Myocyte (in vitro differentiated cells): ENCODE measurements at places on chromosomes 11 and 22.

DNA sequence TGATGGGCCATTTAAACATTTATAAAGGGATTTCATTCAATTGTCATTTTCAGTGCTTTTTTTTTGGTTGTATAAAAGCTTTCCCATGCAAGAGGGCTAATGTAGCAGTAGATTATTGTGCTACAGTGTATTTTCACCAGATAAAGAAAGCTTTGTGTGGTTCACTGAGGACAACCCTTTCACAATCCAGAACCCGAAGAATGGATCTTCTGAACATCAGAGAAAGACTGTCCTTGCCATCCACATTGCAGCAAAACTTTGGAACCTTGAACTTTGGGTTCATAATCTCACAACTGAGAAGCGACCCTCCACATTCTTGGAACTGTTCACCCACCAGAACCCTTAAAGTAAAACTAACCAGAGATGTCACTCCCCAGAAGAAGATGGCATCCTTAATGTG lies 9.3 kb downstream of the APOBEC3H start:
- DNase-seq = no peak

- DNase-seq = no peak
Measured at GRCh38 chr22:36964106-36964505, 50.7 kb downstream of the CSF2RB start.

GRCh38 chr11:4684631-4685285 lies 12.9 kb downstream of the OR51E2 start:
- no peak for DNase-seq

DNA sequence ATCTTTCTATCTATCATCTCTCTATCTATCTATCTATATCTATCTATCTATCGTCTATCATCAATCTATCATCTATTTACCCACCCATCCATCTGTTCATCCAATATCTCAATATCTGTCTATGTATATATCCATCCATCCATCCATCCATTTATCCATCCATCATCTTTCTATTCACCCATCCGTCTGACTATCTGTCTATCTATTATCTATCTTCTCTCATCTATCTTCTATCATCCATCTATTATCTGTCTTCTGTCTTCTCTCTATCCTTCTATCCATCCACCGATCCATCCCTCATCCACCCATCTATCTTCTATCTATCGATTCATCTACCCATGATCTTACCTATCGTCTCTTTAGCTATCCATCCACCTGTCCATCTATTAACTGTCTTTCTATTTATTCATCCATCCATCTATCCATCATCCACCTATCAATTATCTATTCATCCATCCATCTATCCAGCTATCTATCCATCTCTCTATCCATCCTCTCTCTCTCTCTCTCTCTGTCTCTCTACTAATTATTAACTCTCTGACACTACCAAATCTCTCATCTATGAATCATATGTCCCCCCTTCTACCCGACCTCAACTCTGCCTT lies 89.1 kb downstream of the DHCR7 start:
- no peak for DNase-seq

- DNase-seq = no peak
Measured at GRCh38 chr11:130551388-130551787, 102.9 kb downstream of the ADAMTS15 start.

GRCh38 chr22:35452351-35452781 lies 52.4 kb downstream of the MCM5 start:
- DNase-seq = no peak

GRCh38 chr22:43269246-43269645 lies 73.9 kb downstream of the SCUBE1 start:
- DNase-seq = no peak
